Heart left ventricle (tissue), 16 donors: ENCODE measurements at places on chromosomes 5 and 9. TPM values are rescaled to one million over a fixed set of nuclear protein-coding genes. Genes with fewer than 3 reads are reported as not detected.

Gene ZNF454
- polyA plus RNA-seq, result 1.8 TPM

Gene SLCO6A1
- polyA plus RNA-seq, result not detected

Gene BNC2
- polyA plus RNA-seq, result 0.38 TPM

Gene PHF24
- 0.06 TPM for polyA plus RNA-seq

Gene MELK
- polyA plus RNA-seq, result 0.28 TPM

Gene RNF208
- polyA plus RNA-seq, result 72.7 TPM

Gene PCDHB2
- polyA plus RNA-seq, result 0.50 TPM

Gene MEIKIN
- polyA plus RNA-seq, result 0.07 TPM

Gene MYORG
- 5.9 TPM for polyA plus RNA-seq

Gene LCN9
- polyA plus RNA-seq, result not detected

Gene SOWAHA
- 0.08 TPM for polyA plus RNA-seq

Gene AJM1
- 5.5 TPM for polyA plus RNA-seq

Gene SLC9A3
- polyA plus RNA-seq, result 0.50 TPM

Gene LCN6
- polyA plus RNA-seq, result 101 TPM

Gene STK32A
- polyA plus RNA-seq, result 0.15 TPM

GRCh38 chr5:159465604-159466003 lies 135.3 kb upstream of the IL12B start:
- no peak for DNase-seq

GRCh38 chr9:127463911-127464310 lies 12.6 kb downstream of the LRSAM1 start:
- peak; percentile 66 for DNase-seq

DNA sequence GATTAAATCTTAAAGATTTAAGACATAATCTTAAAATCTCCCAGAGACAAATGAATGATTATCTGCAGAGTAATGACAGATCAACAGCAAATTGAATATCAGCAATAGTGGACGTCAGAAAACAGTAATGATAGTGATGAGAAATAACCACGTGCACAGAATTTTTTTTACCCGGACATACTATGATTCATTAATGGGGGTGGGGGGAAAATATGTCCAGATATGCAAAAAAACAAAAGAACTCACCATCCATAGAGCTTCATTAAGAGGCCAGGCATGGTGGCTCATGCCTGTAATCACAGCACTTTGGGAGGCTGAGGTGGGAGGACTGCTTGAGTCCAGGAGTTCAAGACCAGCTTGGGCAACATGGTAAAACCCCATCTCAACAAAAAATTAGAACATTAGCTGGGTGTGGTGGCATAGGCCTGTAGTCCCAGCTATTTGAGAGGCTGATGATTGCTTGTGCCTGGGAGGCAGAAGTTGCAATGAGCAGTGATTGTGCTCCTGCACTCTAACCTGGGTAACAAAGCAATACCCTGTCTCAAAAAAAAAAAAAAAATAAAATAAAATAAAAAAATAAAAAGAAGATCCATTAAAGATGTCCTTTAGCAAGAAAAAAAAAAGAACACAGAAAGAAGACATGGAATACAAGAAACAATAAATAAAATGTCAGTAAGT lies 30.9 kb upstream of the SHOC1 start:
- no peak for DNase-seq

- DNase-seq, result no peak
These were observed 117.6 kb downstream of the PRDM6 start for GRCh38 chr5:123206618-123207017.

DNA sequence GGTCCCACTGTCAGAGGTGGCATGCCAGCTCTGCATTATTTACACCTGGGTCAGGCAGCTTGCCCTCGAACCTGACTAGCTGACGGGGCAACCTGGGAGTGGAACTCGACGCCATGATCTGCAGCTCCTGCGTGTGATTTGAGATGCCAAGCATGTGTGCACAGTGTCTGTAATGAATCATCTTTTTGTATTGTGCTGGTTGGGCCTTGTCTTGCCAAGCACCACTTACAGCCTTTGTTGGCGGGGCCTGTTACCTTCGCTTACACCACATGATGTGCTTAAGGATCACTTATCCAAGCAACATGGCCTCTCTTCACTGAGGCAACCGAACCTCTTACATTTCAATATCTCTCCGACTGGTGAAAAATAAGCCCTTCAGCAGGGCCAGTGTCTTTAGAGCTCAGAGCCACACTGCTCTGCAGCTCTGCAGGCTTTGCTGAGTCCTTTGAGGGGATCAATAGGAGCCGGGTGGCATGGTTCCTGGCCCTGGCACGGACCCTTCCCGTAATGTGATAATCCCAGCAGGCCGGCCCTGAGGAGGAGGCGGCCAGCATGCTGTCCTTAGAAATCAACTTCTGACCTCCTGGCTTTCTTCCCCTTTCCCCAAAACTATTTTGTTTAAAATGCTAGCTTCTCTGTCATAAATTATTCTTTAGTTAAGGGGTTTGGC lies 297.7 kb upstream of the CD180 start:
- DNase-seq, result peak; percentile 22

DNA sequence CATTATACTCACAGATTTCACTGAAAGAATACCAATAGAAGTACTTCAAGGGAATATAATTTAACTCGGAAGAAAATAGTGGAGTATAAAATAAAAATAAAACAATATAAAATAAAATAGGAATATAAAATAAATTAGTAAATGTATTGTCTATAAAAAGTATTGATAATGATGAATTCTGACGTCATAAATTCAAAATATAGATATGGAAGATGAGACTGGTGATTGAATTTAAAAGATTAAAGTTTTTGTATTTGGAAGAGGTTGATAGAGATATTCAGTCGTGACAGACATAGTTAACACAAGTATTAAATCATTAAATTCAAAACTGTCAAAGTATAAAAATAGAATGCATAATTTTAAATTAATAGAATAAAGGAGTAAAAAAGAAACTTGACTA lies 964.9 kb upstream of the C9orf72 start:
- no peak for DNase-seq

DNA sequence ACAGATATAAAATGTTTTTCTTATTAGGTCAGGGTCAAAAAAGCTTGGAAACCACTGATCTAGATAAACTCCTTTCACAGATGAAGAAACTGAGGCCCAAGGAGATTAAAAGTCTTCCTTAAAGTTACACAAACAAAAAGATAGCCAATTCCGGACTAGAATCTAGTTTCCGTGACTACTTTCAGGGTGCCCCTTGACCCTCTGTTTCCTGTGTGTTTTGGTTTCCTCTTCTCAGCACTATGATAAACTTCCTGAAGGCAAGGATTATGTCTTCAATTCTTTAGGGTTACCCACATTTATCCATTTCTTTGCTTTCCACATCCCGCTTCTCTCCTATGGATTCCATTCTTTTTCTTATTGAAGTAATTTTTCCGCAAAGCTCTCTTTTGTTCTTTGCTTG lies 83.1 kb downstream of the ADAMTS12 start:
- DNase-seq, result no peak

DNA sequence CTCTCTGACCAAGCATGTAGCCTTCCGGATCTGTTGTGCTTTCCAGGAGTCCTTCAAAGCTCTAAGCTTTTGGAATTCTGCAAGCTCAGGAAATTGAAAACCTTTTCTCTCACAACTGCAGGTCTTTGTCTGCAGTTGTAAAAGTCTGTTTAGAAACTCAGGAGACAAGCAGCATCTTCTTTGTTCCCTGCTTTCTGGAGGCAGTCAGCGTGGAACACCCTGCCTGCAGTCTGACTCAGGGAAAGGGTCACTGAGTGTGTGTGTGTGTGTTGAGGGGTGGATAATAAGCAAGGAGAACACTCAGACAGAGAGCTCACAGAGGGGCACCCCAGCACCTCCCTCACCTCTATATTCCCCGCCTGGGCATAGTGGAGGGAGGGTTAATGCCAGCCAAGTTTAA lies 29.1 kb downstream of the KCNIP1 start:
- DNase-seq, result no peak

- no peak for DNase-seq
These were observed 135.2 kb downstream of the PTTG1 start for GRCh38 chr5:160556846-160557245.

DNA sequence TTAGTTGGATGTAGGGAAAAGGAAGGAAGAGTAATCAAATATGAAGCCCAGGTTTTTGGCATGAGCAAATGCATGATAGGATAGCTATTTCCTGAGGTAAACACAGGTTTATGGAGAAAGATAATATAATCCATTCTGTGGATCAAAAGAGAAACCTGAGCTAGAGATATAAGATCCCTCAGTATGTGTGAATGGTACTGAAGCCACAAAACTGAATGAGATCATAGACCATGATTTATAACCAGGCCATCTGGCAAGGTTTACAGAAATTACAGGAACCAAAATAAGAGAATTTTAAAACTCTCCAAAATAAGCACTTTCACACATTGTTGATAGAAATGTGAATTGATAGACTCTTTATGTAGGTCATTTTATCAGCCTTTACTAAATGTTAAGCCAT lies 28.7 kb upstream of the ECM2 start:
- DNase-seq, result no peak

GRCh38 chr9:27771803-27772545 lies 198.7 kb upstream of the C9orf72 start:
- no peak for DNase-seq

GRCh38 chr9:132984202-132985070 lies 5.9 kb downstream of the GFI1B start:
- no peak for DNase-seq

DNA sequence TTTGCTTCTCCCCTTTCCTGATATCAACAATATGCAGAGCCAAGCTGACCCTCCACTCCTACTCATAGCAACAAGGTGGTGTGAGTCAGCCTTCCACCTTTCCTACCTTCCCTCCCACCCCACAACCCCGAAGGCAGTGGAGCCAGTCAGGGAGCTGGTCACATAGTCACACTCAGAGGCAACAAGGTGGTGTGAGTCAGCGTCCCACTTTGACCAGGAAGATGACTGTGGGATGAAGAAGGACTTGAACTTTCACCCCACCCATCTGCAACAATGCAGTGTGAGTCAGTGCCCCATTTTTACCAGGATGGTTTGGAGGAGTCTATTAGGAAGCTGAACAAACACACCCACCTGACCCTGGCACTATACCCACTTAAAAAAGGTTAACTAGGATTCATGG lies 30.1 kb upstream of the ZNF782 start:
- DNase-seq, result no peak

- no peak for DNase-seq
These were observed 408.8 kb upstream of the IRX1 start for GRCh38 chr5:3186736-3187405.

DNA sequence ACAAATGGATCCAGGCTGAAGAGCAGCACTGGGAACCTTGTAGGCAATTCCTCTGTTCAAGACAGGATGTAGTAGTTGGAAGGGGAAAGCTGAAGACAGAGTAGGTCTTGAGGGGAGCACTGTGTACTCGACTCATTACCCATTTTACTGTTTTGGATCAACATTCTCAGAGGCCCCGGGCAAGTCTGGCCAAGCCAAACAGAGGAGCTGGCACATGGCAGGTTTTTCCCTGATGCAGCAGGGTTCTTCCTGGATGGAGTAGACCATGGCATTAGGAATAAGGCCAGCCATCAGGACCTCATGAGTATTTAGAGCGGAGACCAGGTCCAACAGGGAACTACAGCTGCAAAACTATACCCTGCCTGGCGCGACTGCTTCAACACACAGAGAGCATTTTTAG lies 4.4 kb downstream of the SVEP1 start:
- no peak for DNase-seq

DNA sequence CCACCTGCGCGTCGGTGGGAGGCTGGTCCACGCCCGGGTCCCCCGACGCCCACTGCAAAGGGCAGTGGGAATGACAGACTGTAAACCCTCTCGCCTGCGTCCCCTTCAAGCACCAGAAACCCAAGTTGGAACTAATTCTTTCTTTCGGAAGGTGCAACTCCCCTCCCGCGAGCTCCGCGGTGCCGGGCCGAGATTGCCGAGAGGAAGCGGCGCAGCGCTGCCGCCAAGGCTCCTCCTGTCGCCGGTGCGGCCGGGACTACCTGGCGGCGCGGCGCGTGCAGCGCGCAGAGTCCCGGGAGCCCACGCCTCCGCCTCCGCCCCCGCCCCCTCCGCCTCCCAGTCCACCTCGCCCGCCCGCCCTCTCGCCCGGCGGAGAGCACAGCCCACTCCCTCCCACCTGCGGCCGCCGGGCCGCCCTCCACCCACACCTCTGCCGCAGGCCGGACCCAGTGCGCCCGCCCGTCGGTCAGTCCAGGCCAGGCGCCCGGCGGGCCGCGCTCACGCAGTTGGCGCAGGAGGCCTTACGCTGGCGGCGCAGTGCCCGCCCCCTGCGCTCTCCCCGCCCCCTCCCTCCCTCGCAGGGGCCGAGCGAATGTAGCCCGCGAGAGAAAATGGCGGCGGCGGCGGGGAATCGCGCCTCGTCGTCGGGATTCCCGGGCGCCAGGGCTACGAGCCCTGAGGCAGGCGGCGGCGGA lies at the start of gene MAP3K1:
TSS of gene MAP3K1 (plus strand) at position 587 of the 695 bp plus-strand sequence. CDS start at position 612, 25 bp downstream.
- peak; percentile 83 for DNase-seq

DNA sequence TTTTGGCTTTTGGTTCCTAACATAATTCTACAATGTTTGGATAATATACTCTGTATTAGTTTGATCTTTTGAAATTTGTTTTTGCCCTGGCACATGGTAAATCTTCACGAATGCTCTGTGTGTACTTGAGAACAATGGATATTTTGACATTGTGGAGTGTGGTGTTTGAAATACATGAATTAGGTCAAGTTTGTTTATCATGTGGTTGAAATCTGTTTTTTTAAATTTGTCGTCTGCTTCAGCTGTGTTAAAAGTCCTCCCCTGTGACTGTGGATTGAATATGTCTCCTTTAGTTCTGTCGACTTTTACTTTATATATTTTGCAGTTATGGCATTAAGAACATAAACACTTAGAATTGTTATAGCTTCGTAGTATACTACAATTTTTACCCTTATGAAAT lies 60.3 kb downstream of the DUSP1 start:
- no peak for DNase-seq

DNA sequence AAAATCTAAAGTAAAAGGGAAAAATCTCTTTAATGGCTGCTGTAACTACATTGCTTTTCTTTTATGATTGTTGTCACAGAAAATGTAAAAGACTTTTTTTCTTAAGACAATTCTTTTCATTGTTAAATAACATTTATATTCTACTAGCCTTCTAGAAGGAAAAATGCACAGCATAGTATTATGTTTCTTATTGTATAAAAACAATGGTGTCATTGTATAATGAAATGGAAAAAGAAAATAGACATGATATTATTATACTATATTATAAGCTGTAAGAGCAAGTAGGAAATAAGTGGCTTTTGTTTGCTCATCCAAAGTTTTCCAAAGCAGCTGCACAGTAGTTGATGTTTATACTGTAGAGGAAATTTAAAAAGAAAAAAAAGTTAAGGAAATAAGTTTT lies 1021.7 kb downstream of the EFNA5 start:
- no peak for DNase-seq

DNA sequence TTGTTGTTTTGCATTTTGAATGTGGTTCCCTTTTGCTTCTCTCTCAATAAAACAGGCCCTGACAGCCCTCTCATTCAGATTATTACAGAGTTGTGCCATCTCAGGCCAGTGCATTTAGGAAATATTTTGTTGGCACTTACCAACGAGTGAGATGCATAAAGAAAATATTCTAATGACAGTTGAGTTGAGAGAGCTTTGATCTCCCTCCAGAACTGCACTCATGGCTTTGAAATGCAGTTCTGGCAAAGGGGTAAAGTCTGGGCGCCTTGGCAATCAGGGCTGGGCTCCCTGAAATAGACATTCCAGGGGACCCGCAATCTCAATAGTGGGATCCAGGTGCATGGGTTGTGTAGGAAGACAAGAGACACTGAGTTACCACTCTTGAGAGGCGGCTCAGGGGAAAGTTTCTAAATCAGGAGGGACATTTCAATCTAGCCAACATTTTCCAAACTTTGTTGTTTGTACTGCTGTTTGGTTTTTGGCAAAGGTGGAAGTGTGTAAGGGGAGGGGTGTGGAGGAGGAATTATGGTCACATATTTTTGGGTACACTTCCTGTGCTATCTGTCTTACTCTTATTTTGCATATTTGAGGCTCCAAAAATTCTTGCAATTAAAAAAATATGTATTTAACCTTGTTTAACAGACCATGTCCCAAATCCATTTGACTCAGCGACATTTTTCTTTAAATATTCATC lies 48.8 kb downstream of the PAPPA start:
- DNase-seq, result no peak
